ENCODE measurements at places on chromosomes 16 and 17. TPM values are rescaled to one million over a fixed set of nuclear protein-coding genes. Genes with fewer than 3 reads are reported as not detected.

CARD14 gene
- polyA plus RNA-seq = 0.23 TPM

PLA2G10 gene
- polyA plus RNA-seq = 27.5 TPM

RAMP2 gene
- polyA plus RNA-seq = 2.3 TPM

FBXO39 gene
- not detected for polyA plus RNA-seq

PDIA2 gene
- polyA plus RNA-seq = 0.60 TPM

GRCh38 chr17:48841395-48841831 is 10.6 kb downstream of the CALCOCO2 start:
- H3K27me3 ChIP-seq = no peaks in the 10 kb centered on the region
- peaks cover 50% of the 10 kb centered on the region for H3K4me1 ChIP-seq
- peaks cover 8% of the 10 kb centered on the region for H3K36me3 ChIP-seq
- no peak for DNase-seq
- H3K27ac ChIP-seq = peak overlapping the region; percentile 89

- H3K36me3 ChIP-seq = no peaks in the 10 kb centered on the region
- H3K27ac ChIP-seq = peak overlapping the region; percentile 99
- no peak overlapping the region for H3K4me3 ChIP-seq
- H3K27me3 ChIP-seq = no peaks in the 10 kb centered on the region
- peak; percentile 94 for DNase-seq
- peaks cover 98% of the 10 kb centered on the region for H3K4me1 ChIP-seq
Observed at GRCh38 chr16:70703041-70703834, 17.4 kb upstream of the MTSS2 start.

DNA sequence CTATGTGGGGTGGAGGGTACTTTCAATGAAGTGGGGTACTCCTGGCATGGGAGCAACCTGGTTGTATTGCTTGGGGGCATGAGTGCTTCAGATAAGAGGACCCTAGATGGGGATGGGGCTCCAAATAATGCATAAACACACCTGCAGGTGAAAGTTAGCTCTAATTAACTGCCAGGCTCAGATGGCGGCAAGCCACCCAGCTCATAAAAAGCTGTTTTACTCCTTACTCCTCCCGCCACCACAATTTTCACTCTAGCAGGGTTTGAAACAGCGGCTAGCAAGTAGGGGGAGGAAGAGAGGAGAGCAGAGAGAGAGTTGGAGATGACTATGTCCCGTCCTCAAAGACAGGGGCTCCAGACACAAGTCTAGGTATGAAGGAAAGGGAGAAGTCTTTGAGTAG is 117.7 kb upstream of the WSCD1 start:
- H3K27me3 ChIP-seq = no peaks in the 10 kb centered on the region
- no peak for DNase-seq
- H3K36me3 ChIP-seq = no peaks in the 10 kb centered on the region
- H3K27ac ChIP-seq = no peak overlapping the region
- H3K4me3 ChIP-seq = no peak overlapping the region

DNA sequence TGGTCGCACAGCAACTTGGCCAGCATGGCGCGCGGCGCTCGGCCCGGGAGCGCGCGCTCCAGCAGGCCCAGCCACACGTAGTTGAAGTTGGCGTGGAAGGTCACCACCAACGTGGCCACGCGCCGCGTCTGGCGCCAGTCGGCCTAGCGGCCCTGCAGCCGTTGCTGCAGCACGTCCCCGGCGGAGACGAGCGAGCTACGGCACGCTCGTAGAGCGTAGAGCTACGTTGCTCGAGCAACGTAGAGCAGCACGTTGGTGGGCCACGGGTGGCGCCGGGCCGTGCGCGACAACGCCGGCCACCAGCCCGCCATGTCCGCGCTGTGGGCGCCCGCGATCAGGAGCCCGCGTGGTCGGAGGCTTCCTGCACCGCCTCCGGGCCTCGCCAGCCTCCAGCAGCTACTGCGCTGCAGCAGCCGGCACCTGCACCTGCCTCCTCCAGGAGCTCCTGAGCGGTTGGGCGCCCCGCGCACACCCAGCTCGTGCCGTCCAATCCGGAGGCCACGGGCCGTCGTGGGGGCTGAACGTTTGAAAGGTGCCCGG is 13.4 kb upstream of the SULT1A1 start:
- no peak overlapping the region for H3K27ac ChIP-seq
- peak overlapping the region; percentile 41 for H3K4me3 ChIP-seq
- H3K4me1 ChIP-seq = peaks cover 9% of the 10 kb centered on the region
- no peak for DNase-seq
- no peaks in the 10 kb centered on the region for H3K36me3 ChIP-seq

GRCh38 chr16:50310308-50311133 is 44.2 kb downstream of the ADCY7 start:
- no peaks in the 10 kb centered on the region for H3K27me3 ChIP-seq
- peaks cover 13% of the 10 kb centered on the region for H3K36me3 ChIP-seq
- no peak overlapping the region for H3K4me3 ChIP-seq
- H3K27ac ChIP-seq = no peak overlapping the region
- H3K4me1 ChIP-seq = peaks cover 6% of the 10 kb centered on the region
- DNase-seq = peak; percentile 64

GRCh38 chr16:74438492-74438979 is 17.3 kb upstream of the CLEC18B start:
- no peak overlapping the region for H3K27ac ChIP-seq
- no peak overlapping the region for H3K4me3 ChIP-seq
- no peaks in the 10 kb centered on the region for H3K4me1 ChIP-seq
- no peaks in the 10 kb centered on the region for H3K27me3 ChIP-seq
